ENCODE measurements at places on chromosomes 1 and 21. TPM values are rescaled to one million over a fixed set of nuclear protein-coding genes. Genes with fewer than 3 reads are reported as not detected.
A peak's percentile ranks its signal among the peaks of the same experiment; 100 is the strongest.

ADGRL2 gene
- 76.4 TPM for total RNA-seq

POMGNT1 gene
- 85.8 TPM for total RNA-seq

SPOCD1 gene
- 2.8 TPM for total RNA-seq

- DNase-seq: no peak
Measured at GRCh38 chr1:214720561-214720960, 117.6 kb downstream of the CENPF start.

- DNase-seq: peak; percentile 70
Measured at GRCh38 chr1:206555473-206555935, 48.2 kb downstream of the RASSF5 start.

CRP gene
- 0.92 TPM for total RNA-seq

DNA sequence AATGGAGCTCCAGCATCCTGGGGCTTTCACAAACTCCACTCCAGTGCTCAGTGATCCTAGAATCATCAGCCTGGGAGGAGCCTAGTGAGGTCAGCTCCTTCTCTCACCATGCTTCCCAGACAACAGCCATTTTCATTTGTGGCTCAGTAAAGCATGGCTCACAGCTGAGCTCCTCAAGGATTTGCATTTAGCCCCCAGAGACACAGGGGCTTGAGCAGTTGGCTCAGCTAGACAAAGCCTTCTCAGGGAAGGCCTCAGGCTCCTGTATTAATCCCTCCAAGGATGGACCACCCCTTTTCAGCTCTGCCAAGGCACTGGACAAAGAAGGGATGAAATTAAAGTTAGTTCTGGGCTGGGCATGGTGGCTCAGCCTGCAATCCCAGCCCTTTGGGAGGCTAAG, 39.5 kb downstream of the ERI3 start:
- no peak for DNase-seq

CALML6 gene
- 0.75 TPM for total RNA-seq

DNA sequence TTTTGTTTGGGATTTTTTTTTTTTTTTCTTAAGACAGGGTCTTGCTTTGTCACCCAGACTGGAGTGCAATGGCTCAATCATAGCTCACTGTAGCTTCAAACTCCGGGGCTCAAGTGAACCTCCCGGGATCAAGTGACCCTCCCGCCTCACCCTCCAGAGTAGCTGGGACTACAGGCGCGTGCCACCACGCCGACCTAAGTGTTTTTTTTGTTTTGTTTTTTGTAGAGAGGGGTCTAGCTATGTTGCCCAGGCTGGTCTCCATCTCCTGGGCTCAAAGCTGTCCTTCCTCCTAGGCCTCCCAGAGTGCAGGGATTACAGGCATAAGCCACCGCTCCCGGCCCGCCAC, 776 bp downstream of the HLCS start:
- DNase-seq: no peak

RBP7 gene
- total RNA-seq: 3.6 TPM

CYP4Z1 gene
- total RNA-seq: not detected

COL8A2 gene
- 0.40 TPM for total RNA-seq

LCE1C gene
- not detected for total RNA-seq

DNA sequence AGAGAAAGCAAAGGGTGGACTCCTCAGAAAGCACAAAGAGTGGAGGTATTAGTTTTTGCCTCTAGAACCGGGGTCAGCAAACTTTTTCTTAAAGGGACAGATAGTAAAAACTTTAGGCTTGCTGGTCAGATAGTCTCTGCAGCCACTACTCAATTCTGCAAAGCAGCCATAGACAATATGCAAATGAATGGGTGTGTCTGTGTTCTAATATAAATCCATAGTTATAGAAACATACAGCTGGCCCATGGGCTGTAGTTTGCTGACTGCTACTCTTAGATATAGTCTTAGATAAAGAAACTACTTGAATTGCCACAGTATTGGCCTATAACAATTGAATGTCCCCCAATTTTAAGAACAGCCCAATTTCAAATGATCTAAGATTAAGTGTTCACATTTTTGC, 101.6 kb upstream of the CACHD1 start:
- DNase-seq: no peak

CSF3R gene
- total RNA-seq: 1.1 TPM

TLCD4 gene
- 16.5 TPM for total RNA-seq

DNA sequence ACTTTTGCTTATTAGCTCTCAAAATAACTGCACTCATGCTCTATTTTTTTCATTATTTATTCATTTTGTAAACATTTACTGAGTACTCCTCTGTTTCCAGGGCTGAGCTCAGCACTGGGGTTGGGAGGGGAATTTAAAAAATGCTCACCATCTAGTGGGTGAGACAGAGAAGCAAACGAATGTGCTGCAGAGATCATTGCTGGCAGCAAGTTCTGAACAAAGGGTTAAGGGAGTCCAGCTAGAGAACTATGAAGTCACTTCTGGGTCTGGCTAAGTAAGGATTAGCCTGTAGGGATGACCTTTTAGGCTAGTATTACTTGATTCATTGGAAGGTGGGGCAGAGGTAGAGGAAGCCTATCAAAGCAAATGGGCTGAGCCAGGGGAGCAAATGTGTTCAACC, 99.1 kb upstream of the ZNF644 start:
- peak; percentile 51 for DNase-seq
